ENCODE measurements at places on chromosomes 11 and 22.

DNA sequence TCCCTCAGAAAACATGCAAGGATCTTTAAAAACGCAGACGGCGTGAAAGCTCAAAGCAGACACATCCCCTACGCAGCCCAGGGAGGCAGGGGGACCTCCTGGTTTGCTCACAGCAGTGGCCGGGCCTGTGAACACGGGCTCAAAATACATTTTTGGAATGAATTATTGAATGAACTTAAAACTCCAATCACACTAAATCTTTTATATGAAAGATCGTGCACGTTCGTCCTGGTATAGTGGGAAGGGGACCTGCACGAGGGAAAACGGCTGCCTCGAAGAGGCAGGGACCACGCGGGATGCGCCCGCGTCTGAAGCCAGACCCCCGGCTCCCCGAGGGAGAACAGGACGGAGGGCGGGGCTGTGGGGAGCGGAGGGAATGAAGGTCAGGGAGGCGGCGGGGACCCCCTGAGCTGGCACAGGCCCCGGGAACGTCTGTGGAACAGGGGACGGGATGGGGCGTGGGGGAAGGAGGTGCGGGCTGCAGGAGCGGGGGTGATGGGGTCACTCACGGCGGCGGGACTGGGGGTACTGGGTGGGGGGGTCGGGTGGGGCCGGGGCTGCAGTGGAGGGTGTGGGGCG, 1.3 kb upstream of the PANX2 start:
- DNase-seq = no peak

- DNase-seq = no peak
Measured at GRCh38 chr11:129249923-129250322, 57.8 kb upstream of the ARHGAP32 start.

GRCh38 chr11:78520230-78520629, 54.4 kb downstream of the NARS2 start:
- no peak for DNase-seq

GRCh38 chr11:80637571-80637970, 1196.7 kb upstream of the TENM4 start:
- no peak for DNase-seq

DNA sequence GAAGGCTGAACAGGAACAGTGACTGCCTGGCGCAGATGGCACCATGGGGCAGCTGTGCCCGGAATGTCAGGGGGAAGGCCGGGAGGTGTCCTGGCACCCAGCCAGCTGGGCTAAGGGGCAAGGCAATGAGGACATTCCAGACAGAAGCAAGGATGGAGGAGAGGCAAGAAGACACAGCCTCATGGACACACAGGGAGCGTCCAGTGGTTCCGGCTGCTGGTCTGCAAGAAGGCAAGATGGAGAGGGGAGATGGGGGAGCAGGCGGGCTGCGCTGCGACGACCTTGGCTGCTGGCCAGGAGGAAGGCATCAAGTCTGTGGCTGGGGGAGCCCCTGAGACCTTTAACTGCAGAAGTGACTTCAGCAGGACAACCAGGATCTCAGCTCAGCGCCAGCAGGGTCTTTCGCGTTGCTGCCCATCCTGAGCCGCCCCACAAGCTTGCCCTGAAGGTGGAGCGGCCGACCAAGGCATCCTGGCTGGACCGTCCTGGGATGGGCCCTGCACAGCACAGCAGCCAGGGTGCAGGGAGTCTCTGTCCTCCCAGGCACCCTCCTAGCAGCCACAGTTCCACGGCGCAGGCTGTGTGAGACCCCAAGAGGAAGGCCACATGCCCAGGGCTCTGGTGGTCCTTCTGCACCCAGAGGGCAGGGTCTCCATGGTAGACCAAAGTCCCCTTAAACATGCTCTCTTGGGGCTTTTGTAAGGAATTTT, 531.7 kb downstream of the BRD1 start:
- DNase-seq = no peak

- DNase-seq = no peak
Measured at GRCh38 chr22:25359601-25360261, 140.3 kb downstream of the CRYBB2 start.

DNA sequence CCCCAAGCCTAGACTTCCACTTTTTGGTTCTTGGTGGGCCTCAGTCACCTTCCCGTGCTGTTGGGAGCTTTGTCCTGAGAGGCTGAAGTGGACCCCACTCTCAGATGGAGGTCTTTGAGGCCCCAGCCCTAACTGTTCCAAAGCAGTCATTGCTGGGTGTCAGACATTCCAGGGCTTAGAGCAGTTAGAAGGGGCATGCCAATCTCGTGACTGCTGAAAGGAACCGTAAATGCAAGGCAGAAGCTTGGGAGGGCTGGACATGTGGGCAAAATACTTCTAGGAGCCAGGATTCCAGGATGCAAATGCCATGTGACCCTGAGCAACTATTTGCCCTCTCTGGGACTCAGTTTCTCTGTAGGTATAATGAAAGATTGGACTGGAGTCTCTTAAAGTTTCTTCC, 118.8 kb upstream of the CRYBB3 start:
- DNase-seq = no peak

- no peak for DNase-seq
Measured at GRCh38 chr11:82731691-82732277, 1.9 kb downstream of the FAM181B start.

DNA sequence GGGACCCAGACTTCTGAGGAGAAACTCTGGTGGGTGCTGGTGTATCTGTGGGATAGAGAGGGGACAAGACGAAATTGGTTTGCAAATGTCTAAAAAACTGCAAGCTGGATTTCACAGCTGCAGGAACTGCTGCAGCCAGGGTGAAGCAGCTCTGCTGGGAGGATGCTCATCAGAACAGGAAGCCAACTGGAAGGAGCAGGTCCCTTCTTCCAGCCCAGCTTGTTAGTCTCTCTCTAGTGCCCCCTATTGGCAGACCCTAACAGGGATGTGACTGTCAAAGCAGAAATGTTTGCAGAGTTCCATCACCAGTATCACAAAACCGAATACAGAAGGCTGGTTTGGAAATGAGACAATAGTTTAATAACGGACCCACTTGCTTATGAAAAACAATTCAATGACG, 74.8 kb upstream of the SLC22A12 start:
- DNase-seq = no peak

- DNase-seq = no peak
Measured at GRCh38 chr11:76408171-76408965, 27.2 kb downstream of the GVQW3 start.

DNA sequence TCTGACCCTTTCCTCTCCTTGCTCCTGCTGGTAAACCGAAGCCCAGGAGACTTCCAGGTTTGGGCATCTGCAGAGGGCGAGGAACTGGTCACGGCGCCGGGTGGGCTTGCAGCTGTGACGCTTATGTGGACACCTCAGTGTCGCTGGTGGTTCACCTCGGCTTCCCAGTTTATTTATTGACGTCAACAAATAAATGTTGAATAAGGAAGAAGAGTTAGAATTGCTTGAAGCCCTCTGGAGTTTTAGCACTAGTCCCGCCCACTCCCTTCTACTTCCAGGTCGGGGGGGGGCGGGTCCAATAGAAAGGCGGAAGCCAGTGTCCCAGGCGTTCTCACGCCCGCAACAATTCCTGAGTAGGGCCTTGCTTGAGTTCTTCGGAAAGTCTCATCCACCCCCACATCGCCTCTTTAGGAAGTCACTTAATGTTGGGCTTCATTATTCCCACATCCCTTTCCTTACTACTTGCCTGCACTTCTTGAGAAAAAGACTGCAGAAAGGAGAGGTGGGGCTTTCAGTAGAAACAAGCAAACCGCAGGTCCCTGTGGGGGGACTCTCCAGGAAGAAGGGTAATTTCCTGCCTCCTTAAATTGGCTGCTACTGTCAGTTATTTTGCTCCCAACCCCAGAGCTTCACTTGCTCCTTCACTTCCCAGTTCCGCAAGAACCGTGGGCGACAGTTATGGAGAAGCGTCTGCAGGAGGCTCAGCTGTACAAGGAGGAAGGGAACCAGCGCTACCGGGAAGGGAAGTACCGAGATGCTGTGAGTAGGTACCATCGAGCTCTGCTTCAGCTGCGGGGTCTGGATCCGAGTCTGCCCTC, at the start of gene TTC9C:
Gene TTC9C (plus strand): TSS at position 316 of the 818 bp plus-strand sequence. CDS start 363 bp downstream, at position 679.
- DNase-seq = peak; percentile 76

- DNase-seq = no peak
Measured at GRCh38 chr11:37560346-37560745, 962.3 kb upstream of the RAG2 start.

GRCh38 chr11:101668236-101668635, 84.4 kb upstream of the TRPC6 start:
- no peak for DNase-seq

DNA sequence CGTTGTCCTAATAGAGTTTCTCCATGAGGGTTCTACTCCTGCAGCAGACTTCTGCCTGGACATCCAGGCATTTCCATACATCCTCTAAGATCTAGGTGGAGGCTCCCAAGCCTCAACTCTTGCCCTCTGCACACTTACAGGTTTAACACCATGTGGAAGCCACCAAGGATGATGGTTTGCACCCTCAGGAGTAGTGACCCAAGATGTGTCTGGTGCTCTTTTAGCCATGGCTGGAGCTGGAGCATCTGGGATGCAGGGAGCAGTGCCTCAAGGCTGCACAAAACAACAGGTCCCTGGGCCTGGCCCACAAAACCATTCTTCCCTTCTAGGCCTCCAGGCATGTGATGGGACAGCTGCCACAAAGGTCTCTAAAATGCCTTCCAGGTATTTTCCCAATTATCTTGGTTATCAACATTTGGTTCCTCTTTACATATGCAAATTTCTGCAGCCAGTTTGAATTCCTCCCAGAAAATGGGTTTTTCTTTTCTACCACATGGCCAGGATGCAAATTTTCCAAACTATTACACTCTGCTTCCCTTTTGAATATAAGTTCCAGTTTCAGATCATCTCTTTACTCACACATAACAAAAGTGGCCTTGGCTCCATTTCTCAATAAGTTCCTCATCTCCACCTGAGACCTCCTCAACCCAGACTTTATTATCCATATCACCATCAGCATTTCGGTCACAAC, 69.5 kb upstream of the GNAZ start:
- DNase-seq = no peak

- DNase-seq = no peak
Measured at GRCh38 chr11:112538534-112539280, 278.0 kb upstream of the PLET1 start.

DNA sequence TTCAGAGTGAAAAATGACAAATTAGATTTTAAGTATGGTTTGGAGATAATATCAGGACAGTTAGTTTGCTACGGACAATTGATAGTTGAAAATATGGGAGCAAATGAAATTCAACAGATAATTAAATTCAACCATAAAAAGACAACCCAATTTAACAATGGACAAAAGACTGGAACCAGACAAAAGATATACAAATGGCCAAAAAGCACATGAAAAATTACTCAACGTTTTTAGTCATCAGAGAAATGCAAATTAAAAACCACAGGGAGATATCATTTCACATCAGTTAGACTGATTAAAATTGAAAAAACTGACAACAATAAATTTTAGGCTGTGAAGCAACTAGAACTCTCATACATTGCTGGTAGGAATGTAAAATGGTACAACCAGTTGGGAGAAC, 27.2 kb downstream of the SIK2 start:
- DNase-seq = no peak

- no peak for DNase-seq
Measured at GRCh38 chr22:33242078-33242477, 183.9 kb upstream of the SYN3 start.

- DNase-seq = no peak
Measured at GRCh38 chr11:2687782-2688191, 12.0 kb downstream of the KCNQ1OT1 start.

- DNase-seq = no peak
Measured at GRCh38 chr11:129277198-129277843, 85.2 kb upstream of the ARHGAP32 start.

DNA sequence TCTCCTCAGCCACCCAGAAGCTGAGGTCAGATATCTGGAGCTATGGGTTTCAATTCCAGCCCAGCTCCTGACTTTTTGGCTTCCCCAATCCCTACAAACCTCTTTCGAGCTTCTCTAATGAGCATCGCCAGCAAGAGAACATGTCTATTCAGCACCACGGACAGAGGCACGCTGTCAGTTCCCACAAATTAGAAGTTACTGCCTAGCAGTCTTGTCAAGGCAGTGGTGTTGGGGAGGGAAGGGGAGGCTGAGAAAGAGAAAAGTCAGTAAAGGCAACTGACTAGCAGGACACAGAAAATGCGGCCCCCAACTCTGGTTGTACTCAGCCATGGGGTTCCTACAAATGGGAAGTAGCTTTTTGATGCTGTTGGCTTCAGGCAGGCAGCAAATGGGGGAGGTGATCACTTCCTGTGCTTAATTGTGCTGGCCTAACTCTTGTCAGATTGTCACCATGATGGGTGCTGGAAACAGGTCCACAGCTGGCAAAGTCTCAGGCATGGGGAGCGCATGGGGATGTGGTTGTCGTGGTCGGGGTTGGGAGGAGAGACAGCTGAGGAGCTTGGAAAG, 205.9 kb downstream of the ST3GAL4 start:
- DNase-seq = no peak

GRCh38 chr22:43910178-43910695, 13.4 kb upstream of the PNPLA3 start:
- no peak for DNase-seq

DNA sequence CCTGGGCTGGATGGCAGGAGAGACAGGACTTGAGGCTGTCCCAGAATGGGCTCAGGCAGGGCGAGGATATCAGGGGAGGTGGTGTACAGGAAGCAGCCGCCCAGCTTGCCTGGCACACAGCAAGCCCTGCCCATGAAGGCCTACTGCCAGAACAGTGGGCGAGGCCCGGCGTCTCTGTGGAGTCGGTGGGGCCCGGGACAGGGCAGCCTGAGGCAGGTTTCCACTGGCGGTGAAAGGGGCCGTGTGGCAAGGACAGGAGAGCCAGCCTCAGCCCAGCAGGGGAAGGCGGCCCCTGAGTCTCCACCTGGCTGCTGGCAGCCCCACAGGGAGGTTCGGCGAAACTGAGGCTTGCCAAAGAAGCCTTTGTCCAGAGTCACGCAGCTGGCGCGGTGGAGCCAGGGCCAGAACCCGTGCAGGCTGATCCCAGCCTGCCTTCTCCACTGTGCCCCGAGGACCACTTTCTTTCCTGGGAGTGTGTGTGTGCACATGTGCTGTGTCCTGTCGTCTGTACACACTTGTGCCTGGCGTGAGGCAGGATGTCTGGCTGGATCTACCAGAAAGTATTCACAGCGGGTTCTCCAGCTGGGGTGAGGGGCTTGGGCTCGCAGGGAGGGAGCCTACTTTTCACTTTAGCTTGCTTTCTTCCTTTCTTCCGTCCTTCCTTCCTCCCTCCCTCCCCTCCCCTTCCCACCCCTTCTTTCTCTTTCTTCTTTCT, 1.2 kb downstream of the TSPO start:
- peak; percentile 40 for DNase-seq

- DNase-seq = no peak
Measured at GRCh38 chr11:120457996-120458395, 53.6 kb upstream of the GRIK4 start.

GRCh38 chr11:112649856-112650255, 311.4 kb upstream of the NCAM1 start:
- DNase-seq = no peak

- DNase-seq = peak; percentile 63
Measured at GRCh38 chr11:68471360-68472340, 11.1 kb downstream of the PPP6R3 start.

- DNase-seq = no peak
Measured at GRCh38 chr22:47219789-47220188, 457.3 kb downstream of the TBC1D22A start.

- no peak for DNase-seq
Measured at GRCh38 chr11:111749646-111750045, 16.5 kb downstream of the PPP2R1B start.

- DNase-seq = no peak
Measured at GRCh38 chr11:94623120-94623735, 56.1 kb downstream of the PIWIL4 start.
